Stimulated activated naive CD4-positive, alpha-beta T cell treated with Interleukin-2 at 50 U/mL for 16 hours (primary cell): ENCODE measurements at places on chromosomes 1 and 21.

- DNase-seq = peak; percentile 7
Observed at GRCh38 chr1:154342132-154342531, 16.8 kb downstream of the ATP8B2 start.

DNA sequence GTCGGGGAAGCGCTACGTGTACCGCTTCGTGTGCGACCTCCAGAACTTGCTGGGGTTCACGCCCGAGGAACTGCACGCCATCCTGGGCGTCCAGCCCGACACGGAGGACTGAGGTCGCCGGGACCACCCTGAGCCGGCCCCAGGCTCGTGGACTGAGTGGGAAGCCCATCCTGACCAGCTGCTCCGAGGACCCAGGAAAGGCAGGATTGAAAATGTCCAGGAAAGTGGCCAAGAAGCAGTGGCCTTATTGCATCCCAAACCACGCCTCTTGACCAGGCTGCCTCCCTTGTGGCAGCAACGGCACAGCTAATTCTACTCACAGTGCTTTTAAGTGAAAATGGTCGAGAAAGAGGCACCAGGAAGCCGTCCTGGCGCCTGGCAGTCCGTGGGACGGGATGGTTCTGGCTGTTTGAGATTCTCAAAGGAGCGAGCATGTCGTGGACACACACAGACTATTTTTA, 17.1 kb downstream of the ETS2 start:
- DNase-seq = no peak

DNA sequence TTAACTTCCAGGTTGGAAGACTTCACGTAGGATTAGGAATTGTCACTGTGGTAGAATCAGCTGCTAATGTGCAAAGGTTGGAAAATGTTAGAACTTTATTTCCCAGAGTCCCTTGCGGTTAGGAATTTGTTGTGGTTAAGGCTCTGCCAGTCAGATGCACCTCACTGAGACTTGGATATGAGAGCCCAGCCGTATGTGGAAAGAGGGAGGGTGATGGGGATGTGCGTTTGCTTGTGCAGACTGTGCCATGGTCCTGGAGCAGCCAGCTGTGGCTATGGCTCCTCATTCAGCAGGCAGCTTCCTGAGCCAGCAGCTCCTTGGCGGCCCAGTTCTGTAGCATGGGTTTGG, 12.5 kb downstream of the S100A10 start:
- no peak for DNase-seq

GRCh38 chr1:53595906-53596305, 136.7 kb downstream of the DMRTB1 start:
- no peak for DNase-seq

- DNase-seq = no peak
Observed at GRCh38 chr1:47434051-47434842, 3.6 kb upstream of the FOXD2 start.

- no peak for DNase-seq
Observed at GRCh38 chr21:31908106-31909031, 35.5 kb downstream of the HUNK start.

GRCh38 chr1:117964290-117965038, 34.9 kb downstream of the WDR3 start:
- DNase-seq = no peak

GRCh38 chr1:113859478-113860175, 11.9 kb downstream of the PTPN22 start:
- DNase-seq = no peak

DNA sequence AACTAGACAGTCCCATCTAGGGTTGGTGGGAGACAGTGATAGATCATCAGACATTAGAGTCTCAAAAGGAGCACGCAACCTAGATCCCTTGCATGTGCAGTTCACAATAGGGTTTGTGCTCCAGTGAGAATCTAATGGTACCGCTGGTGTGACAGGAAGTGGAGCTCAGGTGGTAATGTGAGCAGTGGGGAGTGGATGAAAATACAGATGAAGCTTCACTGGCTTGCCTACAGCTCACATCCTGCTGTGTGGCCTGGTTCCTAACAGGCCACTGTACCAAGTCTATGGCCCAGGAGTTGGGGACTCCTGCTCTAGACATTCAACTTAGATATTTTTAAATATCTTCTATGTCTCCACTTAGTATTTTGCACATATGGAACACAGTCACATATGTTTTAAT, 231.1 kb upstream of the NRIP1 start:
- DNase-seq = no peak

GRCh38 chr1:40783001-40783905, at the start of gene KCNQ4:
Gene KCNQ4 (plus strand): TSS chr1:40783787. CDS start chr1:40784094, 307 bp downstream.
- no peak for DNase-seq
